ENCODE measurements at places on chromosomes 2 and 18.

GRCh38 chr2:183242937-183243336 lies 118.7 kb downstream of the NUP35 start:
- DNase-seq, result no peak

DNA sequence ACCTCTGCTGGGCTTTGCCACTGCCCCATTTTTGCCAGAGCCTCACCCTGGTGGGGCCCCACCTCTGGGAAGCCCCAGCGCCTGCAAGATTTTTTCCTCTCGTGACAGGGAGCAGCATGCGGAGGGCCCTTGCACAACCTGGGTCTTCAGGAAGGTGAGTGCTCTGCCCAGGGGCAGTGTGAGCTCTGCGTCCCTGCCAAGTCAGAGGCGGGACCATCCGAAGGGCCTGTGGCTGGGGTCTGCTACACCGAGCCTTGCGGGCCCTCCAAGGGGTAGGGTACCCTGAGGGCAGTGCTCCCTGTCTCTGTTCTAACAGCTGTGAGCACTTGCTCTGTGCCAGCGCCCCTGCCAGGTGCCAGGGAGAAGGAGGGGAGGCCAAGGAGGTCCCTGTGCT lies 5.8 kb upstream of the ODC1 start:
- DNase-seq, result no peak

DNA sequence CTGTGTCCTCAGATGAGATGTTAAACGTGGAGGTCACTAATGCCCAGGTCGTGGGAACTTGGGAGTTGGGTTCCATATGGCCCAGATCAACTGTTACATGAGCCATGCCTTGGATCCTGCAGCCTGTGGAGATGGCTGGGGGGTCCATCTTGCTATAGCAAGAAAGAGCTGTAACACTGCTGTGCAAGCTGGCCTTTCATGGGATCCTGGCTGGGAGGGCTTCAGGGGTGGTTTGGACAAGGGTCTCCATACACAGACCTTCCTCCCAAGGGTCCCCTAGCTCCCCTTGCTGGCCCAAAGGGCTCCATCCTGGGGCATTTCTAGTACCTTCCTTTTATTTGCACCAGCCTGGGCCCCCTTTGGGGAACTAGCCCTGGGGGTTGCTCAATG lies 337.7 kb downstream of the DYSF start:
- DNase-seq, result no peak

GRCh38 chr18:32333781-32334180 lies 136.9 kb downstream of the GAREM1 start:
- no peak for DNase-seq

DNA sequence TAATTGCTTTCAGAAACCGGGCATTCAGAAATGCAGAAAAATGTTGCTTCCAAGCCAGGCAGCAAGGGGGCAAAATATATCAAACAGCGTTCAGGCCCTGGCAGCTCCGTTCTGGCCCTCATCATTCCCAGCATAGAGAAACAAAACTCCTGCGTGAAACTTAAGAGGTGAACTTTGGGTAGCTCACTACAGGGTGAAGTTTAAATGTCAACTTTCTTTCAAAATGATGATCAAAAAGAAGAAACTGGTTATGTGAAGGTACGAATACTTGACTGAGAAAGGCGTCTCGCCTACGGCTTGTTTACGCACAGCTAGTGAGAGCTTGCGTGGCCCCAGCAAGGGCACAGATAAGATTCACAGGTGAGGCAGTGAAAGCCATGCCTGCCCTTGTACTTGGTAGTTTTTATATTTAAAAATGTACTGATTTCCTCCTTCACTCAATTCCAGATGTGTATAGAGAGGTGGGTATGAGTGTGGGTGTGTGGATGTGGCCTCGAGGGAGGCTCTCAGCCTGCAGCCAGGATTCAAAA lies 127.5 kb downstream of the NFATC1 start:
- DNase-seq, result peak; percentile 85

GRCh38 chr18:43671431-43671830 lies 394.1 kb upstream of the SYT4 start:
- no peak for DNase-seq

DNA sequence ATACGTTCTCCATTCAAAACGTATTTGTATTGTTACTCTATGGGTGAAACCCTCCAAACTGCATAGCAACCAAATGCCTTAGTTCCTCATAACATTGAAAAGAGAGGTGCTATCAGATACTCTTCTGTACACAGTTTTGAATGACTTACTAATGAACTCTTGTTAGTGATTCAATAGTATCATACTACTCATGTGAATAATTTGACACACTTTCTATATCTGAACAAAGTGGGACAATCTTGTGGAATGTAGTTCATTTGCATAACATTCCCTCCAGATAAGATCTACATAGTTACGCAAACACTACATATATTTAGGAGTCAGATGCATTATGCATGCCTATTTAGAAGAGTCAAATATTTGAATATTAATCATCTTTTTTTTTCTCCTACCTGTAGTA lies 232.0 kb upstream of the NRXN1 start:
- DNase-seq, result no peak

- no peak for DNase-seq
Measured at GRCh38 chr2:168348076-168348475, 100.7 kb upstream of the STK39 start.

DNA sequence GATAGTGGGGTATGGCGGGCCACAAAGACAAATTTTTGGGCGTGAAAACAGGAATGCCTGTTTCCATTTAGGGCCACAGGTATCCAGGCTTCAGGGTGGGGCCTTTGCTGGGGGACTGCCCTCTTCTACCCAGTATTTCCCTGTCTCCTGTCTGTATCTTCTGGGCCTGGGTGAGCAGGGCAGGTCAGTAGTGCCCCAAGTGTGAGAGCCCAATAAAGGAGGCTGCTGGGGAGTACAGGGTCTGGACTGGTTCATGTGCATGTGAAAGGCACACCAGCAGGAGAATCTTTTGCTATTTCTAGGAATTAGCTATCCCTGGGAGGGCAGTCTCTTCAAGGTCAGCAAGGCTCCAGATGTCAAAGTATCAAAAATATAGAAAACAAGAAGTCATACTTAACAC lies 71.5 kb downstream of the MEX3C start:
- DNase-seq, result no peak

DNA sequence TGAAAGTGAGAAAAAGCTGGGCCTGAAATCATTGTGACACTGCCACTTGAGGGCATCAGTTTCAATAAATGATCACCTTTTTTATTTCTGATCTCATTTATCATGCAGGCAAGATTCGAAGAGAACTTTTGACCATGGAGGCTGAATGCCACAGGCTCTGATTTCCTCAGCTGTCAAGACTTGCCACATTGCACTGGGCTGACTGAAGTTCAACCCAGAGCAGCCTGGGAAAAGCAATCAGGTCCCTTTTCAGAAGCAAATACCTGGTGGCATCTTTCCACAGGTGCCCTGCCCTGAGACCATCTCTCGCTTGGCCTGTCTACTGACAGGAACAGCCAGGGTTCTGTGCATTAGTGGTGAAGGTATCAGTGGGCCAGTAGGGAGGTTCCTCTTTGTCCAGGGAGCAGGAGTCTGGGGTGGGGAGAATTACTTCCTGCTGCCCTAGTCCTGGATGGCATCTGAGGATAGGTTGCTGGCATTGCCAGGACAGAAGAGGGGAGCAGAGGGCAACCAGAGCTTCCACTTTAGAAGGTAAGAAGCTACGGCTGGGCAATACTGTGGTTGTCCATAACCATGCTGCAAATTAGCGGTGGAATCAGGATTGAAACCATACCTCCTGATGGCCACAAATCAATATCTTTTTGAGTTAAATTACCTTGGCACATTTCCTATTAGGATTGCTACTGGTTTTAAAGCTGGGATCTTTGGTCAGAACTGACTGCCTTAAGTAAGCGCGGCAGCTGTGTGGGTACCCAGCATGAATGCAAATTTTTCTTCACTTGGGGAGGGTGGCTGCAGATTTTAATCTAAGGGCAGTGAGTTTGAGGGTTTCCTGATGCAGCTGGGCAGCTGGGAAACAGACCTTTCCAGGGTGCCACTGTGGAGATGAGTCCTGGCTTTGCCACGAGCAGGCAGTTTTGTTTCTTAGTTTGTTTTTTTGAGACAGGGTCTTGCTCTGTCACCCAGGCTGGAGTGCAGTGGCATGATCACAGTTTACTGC lies 394.5 kb downstream of the ALK start:
- DNase-seq, result no peak

DNA sequence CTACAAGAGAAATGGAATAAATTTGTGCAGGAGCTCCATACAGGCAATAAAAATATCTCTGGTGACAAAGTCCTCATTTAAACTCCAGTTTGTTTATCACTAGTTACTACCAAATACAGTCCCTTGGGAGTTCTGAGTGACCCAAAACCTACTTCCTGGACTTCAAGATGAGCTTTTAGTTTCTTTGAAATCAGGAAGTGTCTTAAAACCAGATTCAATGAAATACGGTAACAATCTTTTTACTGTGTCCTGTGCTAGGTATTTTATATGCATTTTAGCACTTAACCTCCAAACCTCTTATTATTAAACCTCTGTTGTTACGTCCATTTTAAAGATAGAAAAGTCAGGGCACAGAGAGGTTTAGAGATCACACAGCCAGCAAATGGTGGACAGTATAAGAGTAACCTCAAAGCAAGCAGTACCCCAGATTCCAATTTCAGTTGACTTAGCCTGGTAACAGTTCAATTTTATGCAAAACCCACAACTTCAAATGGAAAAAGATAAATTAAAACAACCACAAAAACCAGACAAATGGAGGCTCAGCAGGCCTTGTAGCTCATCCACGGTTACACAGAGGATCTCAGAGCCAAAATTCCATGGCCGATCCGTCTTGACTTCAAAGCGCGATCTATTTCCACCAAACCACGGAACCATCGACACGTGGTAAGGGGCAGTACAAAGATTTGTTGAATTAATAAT lies 1.3 kb upstream of the KCMF1 start:
- DNase-seq, result peak; percentile 38

DNA sequence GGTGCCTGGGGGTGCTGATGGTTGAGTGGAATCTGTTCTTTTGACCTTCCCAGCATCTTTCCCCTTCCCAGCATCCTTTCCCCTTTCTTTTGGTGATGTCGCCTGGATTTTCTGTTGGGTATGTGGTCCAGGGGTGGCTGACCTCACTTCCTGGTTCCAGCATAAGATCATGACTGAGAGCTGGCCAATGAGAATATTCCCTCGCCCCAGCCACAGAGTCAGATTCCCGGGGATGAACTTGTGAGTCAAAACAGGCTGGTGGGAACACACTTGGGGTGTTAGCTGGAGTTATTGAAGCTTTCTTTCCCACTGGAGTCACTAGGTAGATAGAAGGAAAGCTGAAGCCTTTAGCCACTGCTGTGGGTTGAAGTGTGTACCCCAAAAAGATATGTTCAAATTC lies 28.0 kb upstream of the FOSL2 start:
- no peak for DNase-seq

DNA sequence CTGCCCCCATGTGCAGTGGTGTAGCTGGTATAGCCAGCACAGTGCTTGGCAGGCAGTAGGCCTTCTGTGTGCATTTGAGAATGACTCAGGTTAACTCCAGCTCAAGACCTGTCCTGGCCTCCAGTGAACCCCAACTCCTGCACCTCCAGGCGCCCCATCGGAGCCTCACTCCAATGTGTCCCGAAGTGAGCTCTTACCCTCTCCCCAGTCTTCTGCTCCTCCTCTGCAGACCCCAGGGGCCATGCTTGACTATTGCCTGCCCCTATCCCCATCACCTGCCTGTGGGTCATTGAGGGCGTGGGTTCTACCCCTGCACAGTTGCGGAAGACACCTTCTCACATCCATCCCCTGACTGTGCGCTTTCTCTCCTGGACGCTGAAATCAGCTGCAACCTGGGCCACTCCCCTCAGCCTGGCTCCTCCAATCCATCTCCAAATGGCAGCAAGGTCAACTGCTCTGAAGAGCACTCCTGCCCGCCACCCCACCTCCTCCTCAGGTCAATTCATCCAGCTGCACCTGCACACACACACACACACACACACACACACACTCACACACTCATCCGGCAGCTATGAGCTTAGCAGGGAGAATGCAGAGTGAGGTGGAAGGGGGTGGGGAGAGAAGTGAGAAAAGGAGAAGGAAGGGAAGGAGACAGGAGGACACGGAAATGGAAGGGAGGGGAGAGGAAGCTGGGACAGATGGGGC lies 130.3 kb upstream of the GLI2 start:
- DNase-seq, result no peak

- DNase-seq, result peak; percentile 16
Measured at GRCh38 chr18:47944972-47945852, 14.8 kb upstream of the SMAD2 start.

DNA sequence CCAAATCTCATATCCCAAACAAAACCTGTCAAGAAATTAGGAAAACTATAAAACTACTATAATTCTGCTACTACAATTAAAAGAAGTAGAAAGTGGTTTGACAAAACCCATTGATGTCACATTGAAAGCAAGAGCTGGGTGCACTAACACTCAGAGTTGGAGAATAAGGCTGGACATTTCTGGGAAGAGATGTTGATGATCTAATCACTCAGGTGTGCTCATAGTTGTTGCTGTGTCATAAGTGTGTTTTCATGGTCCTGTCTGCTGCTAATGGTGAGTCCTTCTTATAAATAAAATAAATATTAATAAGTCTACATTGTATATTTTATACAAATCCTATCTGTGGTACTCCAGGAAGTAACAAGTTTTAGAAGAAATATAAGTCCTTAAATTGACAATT lies 168.2 kb upstream of the LRP1B start:
- no peak for DNase-seq

- no peak for DNase-seq
Measured at GRCh38 chr2:234060236-234060635, 9.7 kb downstream of the SPP2 start.

DNA sequence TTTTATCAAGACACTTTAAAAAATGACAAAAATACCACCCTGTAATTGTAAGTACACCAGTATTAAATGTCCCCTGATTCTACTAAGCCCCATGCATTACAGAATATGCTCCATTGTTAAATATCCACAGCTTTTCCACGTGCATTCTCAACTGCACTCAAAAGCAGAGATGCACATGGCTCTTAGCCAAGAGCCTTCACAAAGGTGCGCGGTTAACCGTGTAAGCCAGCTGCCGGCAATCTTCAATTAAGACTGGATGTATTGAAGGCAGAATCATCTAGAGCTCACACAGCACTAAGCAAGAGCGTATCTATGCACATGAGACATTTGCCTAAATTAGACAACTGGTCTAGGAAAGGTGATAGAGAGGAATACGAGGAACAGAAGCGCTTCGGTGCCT lies 278.3 kb downstream of the NAPG start:
- no peak for DNase-seq

GRCh38 chr2:76280686-76281085 lies 570.0 kb upstream of the GCFC2 start:
- DNase-seq, result no peak

DNA sequence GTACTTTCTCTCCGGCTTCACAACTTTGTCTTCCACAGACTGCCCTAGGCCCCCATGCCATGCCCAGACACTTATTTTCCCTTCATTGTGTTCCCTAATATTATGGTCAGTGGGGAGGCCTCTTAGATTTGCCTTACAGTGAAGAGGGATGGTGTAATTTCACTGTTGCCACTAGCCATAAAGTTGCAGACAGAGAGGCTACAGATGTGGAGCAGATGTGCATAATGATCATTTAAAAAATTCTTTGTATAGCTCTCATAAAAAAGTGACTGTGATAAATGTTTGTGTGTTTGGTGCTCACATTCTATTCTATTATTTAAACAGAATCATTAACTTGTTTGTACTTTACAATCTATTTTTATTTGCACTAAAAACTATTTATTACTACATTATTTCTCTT lies 67.5 kb upstream of the FN1 start:
- DNase-seq, result no peak
